ENCODE measurements at places on chromosomes 3 and 15.

DNA sequence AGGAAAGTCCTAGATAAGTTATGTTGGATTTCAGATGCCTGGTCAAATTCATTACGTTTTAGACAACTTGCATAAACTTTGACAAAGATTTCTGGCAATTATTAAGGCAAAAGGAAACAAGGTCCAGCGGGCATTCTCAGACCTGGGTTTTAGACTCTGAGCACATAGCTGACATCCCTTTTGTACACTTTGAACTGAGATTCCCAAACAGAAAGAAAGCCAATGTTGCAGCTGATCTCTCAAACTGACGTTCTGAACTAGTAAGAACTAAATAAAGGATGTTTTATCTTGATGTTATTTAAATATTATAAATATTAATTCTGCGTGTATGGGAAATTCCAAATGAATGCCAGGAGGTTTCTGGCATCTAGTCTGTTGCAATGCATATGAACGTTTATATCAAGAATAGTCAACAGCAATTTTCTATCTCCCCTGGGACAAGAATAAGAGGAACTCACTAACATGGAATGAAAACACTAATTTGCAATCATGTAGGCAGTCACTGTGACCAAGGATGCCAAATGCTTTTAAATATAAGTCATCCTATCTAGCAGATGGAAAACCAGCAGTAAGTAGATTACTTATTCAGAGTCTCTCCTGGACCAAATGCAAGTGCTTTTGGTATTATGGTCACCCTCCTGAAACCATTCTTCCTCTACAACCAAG lies 202.1 kb downstream of the GREM1 start:
- no peak for DNase-seq

DNA sequence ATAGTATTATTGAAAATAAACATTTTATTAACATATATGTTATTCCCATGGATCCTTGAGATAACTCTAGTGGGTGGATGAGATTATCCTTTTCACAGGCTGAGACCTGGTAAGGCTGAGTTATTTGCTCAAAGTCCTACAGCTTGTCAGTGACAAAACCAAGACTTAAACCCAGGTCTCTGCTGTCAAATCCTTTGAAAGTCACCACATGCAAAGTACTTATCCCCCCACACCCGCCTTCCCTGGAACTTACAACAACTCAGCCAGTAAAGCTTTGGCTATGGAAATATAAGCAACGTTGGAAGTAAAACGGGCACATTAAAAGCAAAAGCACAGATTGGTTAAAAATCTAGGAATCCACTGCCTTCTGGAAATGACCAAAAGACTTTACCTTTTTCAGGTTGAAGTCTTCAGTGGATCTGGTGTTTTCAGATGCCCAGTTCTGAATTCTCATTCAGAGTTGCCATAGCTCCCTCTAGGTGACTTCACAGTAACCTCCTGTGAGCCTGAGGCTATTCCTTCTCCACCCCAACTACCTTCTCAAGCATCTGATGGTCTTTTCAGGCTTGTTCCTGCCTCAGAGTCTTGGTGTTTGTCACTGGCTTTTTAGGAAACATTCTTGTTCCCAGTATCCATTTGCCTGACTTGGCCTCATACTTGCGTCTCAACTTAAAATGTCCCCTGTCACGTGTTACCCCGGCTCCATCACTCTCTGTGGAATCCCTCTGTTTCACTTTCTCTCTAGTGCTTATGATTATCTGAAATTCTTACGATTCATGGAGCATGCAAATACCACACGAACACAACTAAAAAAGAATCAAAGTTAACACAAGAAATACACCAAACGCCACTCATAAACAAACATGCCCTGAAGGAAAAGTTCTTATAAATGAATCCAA lies 131.2 kb downstream of the MAGI1 start:
- no peak for DNase-seq

GRCh38 chr3:114739627-114740026 lies 407.5 kb downstream of the ZBTB20 start:
- no peak for DNase-seq

DNA sequence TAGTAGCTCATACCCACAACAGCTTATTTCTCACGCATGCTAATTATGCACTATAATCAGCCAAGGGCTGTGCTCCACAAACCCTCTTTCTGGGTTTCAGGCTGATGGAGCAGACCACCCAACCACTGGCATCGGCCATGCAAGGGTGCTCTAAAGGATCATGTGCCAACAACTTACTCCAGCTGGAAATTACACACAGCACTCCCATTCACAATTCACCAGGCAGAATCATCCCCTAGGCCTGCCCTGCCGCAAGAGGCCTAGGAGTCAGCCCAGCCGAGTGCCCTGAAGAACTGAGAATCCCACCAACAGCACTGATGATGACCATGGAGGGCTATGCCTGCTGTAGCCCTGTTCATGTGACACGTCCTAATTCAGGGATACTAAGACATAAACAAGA lies 216.2 kb upstream of the CHRNA7 start:
- no peak for DNase-seq

GRCh38 chr3:172692751-172693338 lies 18.0 kb downstream of the NCEH1 start:
- no peak for DNase-seq

GRCh38 chr3:1381647-1382036 lies 288.8 kb downstream of the CNTN6 start:
- DNase-seq = no peak

All from right atrium auricular region (tissue), 2 donors.